Panc1 (cell line): ENCODE measurements at places on chromosomes 2 and 18.
A peak's percentile ranks its signal among the peaks of the same experiment; 100 is the strongest.

DNA sequence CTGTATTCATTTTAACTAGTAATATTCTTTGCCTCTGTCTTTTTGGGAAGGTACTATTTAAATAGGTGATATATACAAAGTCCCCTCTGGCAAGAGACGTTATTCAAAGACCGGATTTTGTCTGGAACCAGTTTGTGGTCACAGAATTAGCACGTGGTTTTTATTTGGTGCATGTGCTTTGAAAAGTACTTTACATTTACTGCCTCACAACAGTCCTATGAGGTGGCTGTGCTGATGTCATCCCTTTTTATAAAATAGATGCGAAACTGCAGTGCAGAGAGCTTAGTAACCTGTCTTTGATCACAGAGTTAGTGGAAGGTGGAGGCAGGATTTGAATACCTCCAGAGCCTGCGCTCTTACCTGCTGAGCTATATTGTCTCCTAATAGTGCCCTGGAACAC lies 4.0 kb downstream of the LPIN1 start:
- DNase-seq: no peak

DNA sequence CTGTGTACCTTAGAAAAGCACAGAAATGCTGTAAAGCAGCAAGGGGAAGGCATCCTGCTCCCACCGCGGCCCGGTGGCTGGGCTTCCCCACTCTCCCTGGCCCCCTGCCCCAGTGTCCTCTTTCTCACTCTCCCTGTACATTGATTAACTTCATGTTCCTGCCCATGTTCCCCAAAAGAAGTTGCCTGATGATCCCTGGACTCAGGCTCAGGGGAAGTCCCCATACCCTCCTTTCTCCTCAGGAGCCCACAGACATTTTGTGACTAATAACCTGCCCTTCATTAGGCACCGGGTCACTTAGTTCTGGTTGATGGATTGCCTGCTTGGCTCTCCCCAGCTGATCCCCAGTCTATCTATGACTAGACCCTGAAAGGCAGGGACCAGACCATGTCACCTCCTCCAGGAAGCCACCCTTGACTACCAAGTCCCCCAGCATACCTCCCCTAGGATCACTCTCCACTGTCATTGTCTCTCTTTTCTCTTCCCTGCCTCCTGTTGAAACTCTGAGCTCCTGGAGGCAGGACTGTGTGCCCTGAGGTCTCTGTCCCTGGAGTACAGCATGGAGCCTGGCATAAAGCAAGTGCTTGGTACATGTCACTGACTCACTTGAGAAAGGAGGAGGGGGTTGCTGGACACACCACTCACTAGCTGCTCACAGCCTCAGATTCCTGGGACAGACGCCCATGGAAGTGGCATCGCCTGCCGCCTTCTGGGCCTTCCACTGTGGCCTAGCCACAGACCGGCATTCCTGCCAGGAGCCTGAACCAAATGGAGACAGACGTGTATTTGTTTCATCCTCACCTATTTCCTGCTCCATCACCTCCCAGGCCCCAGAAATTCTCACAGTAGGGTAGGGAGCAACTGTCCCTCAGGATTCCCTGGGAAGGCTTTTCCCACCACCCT lies 13.5 kb downstream of the MALL start:
- DNase-seq: no peak

DNA sequence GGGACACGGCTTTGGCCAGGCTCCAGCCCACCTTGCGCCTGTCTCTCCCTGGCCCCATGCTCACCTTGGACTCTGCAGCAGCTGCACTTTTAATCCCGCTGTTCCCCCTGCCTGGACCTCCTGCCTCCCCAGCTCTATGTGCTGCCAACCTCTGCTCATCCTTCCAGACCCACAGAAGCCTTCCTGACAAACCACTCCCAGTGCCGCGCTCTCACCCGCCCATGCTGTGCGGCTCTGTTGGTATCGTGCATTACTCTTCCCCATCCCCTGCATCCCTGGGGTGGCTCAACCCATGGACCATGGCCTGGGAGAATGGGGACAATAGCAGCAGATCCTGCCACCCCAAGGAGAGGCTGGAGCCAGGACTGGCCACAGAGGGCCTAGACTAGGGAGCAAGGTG lies 303.6 kb downstream of the CELF4 start:
- no peak for DNase-seq

DNA sequence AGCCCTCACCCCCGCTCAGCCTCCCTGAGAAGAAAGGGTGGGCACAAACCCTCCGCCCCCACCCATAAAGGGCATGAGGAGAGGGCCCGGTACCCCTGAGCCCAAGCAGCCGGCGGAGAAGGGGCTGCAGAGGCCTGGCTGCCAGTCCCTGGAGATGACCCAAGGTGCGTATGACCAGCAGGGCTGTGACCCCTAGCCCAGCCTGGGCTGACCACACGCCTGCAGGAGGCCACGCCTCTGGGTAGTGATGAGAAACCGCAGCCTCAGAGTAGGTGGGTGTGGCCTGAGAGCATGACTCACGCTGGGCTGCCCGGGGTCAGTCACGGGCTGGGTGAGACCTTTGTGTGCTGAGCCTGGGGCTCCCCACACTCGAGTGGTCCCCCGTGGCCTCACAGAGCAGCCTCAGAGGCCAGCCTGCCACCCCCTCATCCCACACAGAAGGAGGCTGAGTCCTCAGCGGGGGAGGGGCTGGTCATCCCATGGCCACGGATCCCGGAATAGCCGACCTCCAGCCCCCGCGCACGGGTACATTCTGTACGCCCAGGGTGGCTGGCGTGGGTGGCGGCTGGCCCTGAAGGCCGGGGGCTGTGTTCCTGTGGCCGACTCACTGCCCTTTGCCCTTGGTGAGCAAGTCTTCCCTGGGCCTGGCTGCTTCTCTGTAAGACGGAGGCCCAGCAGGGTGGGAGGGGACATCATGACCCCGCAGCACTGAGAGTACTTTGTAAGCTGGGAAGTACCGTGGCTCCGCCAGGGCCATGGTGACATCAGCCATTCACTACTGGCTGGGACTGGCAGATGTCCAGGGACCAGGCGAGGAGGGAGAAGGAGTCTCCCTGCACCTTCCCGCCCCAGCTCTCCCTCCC lies 110.8 kb upstream of the OTOS start:
- peak; percentile 50 for DNase-seq
